ENCODE measurements at places on chromosomes 11 and 22.

- no peak for DNase-seq
These were observed 4.0 kb upstream of the IFITM5 start for GRCh38 chr11:303363-303762.

GRCh38 chr11:13189561-13190426 lies 87.8 kb upstream of the BMAL1 start:
- no peak for DNase-seq

GRCh38 chr11:66015454-66015881 lies 3.7 kb downstream of the CST6 start:
- DNase-seq: no peak

DNA sequence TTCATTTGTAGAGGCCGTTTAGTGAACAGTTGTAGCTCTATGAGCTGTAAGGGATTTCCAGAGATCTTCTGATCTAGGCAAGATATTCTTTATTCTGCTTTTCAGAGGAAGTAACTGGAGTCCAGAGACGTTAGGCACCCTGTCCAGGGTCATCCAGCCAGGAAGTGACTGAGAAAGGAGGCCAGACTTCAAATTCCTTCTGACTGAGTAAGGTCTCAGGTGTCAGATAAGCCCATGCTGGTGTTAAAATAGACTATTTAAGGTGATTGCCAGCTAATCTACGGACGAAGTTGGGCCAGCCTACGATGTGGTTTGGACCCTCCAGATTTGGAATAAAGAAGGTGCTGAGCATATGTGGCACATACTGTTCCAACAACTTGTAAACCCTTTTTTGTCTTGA lies 54.6 kb downstream of the GRIK4 start:
- no peak for DNase-seq

DNA sequence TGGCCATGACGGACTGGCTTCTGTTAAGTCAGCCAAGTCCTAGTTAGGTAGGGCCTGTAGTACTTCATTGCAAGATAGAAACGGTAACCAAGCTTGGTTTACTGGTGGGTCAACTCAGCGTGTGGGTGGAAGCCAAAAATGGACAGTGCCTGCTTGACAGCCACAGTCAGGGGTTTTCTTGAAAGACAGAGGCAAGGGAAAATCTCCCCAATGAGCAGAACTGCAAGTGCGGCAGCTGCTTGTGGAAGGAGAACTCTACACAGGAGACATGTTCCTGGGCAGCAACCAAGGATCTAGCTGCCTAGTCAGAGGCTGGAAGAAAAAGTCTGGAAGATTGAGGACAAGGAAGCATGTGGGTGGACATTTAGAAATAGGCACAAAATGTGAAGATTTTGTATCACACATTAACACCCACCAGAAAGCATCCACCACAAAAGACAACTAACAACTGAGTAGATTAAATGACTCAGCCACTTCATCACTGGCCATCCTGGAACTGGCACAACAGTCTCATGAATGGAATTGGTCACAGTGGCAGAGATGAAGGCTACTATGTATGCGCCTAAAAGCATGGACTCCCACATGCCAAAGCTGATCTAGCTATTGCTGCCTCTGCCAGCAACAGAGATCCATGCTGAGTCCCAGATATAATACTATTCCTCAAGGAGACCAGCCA lies 40.9 kb upstream of the SCUBE2 start:
- no peak for DNase-seq

- no peak for DNase-seq
These were observed 574.7 kb downstream of the TBC1D22A start for GRCh38 chr22:47337161-47337621.

- DNase-seq: no peak
These were observed 13.8 kb downstream of the LIF start for GRCh38 chr22:30232716-30233218.

DNA sequence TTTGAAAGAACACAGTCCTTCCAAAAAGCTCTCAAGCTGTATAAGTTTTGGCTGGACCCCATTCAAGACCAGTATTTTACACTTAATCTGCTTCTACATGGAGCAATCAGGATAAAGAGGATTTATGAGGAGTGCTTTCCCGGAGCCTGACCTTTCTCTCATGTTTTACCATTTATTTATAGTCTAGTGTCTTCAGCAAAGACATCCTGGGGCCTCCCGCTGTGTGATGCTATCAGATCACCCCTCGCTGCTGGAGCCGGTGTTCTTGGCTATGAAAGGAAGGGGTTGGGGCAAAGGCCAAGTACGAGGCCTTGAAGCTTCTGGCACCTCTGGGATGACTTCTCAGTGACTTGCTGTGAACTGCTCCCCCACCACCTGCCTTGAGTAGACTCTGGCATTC lies 189.6 kb downstream of the ADAMTS15 start:
- no peak for DNase-seq

- DNase-seq: no peak
These were observed 23.2 kb upstream of the LMO1 start for GRCh38 chr11:8286886-8287285.

DNA sequence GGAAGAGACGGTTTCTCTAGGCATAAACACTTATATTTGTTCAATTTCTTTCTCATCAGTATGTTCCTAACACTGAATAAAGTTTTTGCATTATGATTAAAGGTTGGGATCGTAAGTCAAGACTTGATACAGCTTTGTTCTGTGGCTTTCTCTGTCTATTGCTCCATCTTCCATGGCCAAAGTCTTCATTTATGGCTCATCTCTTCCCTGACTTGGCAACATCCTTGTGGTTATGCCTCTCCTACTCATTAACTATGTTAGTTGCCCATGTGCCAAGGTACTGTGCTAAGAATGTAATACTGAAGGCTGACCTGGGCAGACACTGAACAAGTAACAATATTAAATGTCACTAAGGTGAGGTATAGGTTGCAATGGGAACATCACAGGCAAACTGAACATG lies 1.6 kb upstream of the ACCSL start:
- no peak for DNase-seq

- no peak for DNase-seq
These were observed 744 bp upstream of the MCM5 start for GRCh38 chr22:35399114-35399677.

GRCh38 chr11:97123237-97123636 lies 733.4 kb downstream of the JRKL start:
- no peak for DNase-seq

- DNase-seq: no peak
These were observed 220.1 kb upstream of the CNTN5 start for GRCh38 chr11:98800696-98801095.

- no peak for DNase-seq
These were observed 247.9 kb downstream of the NELL1 start for GRCh38 chr11:20917306-20917705.

GRCh38 chr11:47923667-47924066 lies 56.7 kb upstream of the PTPRJ start:
- no peak for DNase-seq

- DNase-seq: no peak
These were observed 4.2 kb downstream of the SCGB1A1 start for GRCh38 chr11:62423012-62423411.

GRCh38 chr11:62666259-62666926 lies 1.3 kb downstream of the CSKMT start:
- DNase-seq: no peak

DNA sequence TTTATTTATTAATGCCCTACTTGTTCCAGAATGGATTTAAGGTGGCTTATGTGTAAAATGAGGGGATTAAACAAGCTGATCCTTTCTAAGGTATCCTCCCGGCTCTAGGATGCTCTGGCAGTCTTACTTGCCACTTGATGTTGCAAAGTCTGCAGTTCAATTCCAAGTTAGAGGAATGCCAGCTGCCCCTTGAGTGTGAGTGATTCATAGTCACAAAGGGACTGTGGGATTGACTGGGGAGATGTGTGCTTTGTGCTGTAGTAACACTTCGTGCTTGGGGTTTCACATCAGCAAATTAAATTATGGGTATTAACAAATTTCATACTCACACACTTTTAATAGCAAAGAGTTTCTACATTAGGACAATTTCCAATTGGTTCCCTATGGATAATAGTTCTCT lies 550.8 kb upstream of the CADM1 start:
- DNase-seq: no peak

DNA sequence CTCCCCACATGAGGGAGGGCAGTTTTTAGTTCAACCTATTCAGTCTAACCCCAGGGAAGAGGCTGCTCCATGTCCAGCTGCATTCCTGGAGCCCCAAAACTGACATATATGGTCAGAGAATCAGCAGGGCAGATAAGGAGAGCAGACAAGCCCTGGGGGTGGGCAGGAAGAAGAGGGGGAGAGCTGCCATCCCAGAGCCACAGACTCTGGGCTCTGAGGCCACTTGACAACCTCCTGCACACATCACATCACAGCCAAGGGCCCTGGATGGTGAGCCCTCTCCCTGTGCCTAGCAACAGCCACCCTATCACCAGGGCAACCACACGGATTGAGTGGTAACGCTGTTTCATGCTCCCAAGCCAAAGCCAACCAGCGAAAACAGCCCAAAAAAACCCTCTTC lies 3.1 kb downstream of the ARHGAP1 start:
- no peak for DNase-seq

DNA sequence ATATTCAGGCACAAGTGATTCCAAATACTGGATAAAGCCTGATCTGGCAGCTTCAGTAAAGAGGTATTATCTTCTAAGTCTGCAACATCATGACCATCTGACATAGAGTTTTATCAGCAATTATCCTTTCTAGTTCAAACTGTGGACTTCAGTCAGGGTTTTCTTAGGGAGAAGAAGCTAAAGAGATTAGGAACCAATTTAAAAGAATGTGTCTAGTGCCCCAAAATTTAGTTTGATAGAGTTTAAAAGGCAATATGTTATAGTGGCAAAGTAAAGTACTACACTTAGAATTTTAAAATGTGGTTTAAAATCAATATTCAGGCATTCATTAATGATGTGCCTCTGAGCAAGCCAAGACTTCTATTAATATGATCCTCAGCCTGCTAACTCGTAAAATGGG lies 5.4 kb downstream of the PAK1 start:
- DNase-seq: no peak

- DNase-seq: no peak
These were observed 103.3 kb downstream of the ME3 start for GRCh38 chr11:86569109-86569508.

DNA sequence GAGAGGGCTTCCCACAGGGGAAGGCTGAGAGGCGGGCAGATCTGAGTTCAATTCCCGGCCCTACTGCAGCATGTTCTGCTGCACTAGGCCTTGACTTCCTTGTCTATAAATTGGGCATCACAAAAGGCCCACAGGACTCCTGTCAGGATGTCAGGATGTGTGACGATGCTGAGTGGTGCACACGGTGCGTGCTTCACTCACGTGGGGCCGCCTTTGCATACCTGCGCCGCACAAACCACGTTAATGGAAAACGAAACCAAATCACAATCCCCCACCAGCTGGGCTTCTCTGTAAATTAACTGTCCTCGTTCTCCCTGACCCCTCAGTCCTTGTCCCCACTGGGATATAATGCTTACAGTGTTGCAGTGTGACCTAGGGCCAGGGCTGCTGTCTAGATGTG lies 32.3 kb upstream of the TSPAN18 start:
- no peak for DNase-seq

- no peak for DNase-seq
These were observed 56.2 kb upstream of the CSNK2A3 start for GRCh38 chr11:11409224-11409623.

DNA sequence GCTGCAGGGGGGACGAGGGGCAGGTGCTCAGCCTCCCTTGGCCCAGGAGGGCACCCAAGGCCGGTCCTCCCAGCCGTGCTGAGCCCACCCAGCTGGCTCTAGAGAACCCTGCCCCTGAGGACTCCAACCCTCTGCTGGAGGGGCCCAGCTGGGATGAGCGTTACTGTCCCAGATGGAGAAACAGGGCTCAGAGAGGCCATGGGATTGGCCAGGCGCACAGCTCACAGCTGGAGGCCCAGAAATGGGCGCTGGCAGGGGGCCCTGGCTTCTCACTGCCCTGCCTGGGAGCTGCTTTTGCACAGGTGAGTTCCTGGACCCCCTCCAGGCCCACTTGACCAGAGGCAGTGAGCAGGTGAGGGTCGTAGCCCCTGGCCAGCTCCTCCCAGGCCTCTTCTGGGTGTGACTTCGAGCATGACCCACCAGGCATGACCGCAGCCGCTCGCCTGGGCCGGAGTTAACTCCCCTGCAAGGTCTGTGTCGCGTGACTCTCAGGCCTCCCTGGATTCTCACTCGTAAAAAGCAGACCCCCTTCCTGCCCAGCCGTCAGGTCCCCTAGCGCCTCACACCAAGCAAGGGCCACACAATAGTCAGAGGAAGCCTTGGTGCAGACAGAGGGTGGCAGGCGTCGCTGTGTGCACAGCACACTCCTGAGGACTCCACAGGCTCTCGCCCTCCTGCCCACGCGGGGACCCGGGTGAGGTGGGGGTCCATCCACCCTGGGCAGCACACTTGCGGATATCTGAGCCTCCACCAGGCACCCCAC lies 19.7 kb upstream of the IL17REL start:
- DNase-seq: no peak

GRCh38 chr11:8873741-8874405 lies 37.1 kb upstream of the AKIP1 start:
- DNase-seq: no peak

DNA sequence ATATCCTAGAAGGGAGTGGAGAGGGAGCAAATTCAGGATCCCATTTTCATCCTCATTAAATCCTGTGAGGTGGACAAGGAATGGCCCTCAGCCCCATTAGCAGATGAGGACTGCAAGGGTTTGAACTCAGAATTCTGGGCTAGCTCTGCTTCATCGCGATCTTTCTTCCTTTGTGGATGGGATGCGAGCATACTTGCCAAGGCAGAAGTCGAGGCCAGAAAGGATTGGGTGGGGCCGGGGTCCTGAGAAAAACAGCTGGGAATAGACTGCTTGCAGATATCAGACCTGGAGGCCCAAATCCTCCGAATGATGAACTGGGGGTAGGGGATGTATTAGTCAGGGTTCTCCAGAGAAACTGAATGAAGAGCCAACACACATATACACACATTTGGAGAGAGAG lies 179.0 kb downstream of the CHST1 start:
- no peak for DNase-seq

GRCh38 chr11:110187731-110188130 lies 94.5 kb downstream of the ZC3H12C start:
- no peak for DNase-seq

DNA sequence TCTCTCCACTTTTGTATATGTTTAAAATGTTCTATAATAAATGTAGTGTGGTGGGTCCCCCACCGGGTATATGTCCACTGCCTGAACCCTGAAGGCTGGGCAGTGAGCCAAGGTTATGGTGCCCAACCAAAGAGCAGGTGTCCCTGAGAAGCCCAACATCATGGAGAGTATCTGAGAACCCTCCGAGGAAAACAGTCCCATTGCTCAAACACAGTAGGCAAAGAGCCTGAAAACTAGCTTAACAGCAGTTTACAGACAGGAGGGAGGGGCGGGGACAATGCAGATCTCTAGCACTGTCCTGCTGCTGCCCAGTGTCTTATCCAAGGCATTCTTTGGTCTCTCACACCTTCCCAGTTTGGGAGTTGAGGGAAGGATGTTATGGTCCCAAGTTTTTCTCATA lies 91.0 kb downstream of the TMPRSS5 start:
- no peak for DNase-seq

DNA sequence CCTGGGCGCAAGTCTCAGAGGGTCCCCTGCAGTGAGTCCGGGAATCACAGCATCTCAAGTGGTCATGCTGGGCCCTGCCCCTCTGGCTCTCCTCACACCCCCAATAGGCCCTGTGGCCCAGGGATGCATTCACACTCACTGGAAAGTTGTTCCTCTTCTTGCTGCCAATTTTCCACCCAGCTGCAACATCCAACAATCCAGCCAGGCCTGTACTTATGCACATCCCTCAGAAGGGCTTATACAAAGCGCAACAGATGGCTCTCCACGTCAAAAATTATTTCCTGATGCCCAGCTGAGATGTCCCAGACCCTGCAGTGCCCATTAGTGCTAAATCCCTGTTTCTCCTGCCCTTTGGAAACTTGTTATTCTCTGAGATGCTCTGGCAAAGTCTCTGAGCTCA lies 407.8 kb upstream of the NARS2 start:
- no peak for DNase-seq
